ENCODE measurements at places on chromosomes 7 and 10.
A peak's percentile ranks its signal among the peaks of the same experiment; 100 is the strongest.

- no peak for DNase-seq
Measured at GRCh38 chr7:70770154-70770553, 361.8 kb upstream of the GALNT17 start.

GRCh38 chr7:69411466-69411865, 186.8 kb upstream of the AUTS2 start:
- DNase-seq, result no peak

GRCh38 chr10:34723750-34724149, 91.3 kb downstream of the PARD3 start:
- DNase-seq, result peak; percentile 22

DNA sequence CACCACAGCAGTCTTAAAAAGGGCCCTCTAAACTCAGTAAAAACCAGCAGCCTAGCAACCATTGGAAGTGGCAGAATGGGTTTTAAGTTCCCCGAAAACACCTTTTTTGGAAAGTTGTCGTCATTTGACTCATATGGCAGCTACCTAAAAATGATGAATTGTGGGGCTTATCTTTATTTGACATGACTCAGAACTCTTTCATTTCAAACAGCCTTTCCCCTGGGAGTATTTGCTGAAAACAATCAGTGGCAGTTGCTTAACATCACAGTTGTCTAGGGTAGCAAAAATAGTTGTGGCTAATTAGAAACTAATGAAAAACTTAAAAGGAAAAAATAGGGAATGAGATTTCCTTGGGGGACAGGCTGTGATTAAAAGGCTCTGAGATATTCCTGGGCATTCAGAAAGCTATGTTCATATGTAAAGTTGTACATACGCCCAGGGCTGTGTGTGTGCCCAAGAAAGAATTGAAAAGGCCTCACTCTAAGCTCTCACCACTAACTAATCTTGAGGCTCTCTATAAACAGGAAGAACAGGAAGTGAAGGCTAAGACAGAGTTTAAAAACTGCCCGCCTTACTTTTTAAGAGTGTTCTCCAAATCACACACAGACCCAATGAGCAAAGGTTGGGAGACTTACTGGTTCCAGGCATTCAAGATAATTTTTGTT, 81.7 kb upstream of the HECTD2 start:
- DNase-seq, result no peak

DNA sequence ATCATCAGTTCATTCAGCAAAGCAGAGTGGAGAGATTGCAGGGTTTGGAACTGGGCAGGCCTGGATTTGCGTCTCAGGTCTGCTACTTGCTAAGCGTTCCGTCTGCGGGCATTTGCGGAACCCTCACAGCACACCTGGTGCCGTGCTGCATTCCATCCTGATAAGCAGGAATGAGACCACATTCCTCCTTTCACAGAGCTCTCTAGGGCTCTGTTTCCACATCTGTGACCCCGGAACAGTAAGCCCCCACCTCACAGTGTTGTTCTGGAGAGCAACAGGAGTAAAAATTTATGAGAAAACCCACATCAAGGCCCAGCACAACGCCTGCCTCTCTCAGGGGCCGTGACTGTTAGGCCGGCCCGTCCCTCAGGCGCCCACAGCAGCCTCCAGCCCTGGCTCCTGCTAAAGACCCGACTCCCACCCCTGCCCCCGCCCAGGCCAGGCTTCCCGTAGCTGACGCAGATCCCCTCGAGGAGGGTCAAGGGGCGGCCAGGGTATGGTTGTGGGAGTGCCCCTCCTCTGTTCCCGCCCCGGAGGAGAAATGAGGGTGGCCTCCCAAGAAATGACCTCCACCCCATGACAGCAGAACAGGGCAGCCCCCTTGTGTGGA, 128.9 kb downstream of the RGS10 start:
- no peak for DNase-seq

- no peak for DNase-seq
Measured at GRCh38 chr7:96085953-96086352, 235.9 kb downstream of the SLC25A13 start.

- DNase-seq, result no peak
Measured at GRCh38 chr10:128058106-128058749, 68.0 kb downstream of the MKI67 start.

DNA sequence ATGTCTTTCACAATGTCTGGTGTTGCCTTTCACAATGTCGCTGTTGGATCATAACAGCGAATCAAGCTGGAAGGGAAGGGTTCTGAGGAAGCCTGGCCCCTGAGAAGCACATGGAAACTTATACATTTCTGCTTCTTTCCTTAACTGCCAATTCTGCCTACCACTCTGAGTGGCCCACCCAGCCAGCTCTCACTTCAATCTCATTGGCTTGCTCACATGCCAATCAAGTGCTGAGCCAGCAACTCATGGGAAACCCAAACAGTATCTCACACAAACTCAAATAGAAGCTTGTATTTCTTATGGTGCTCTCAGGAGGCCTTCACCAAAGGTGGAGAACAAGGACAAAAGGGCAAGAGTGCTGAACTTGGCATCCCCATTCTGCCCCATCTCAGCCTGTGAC, 117.4 kb upstream of the GPR26 start:
- DNase-seq, result no peak

All from hematopoietic multipotent progenitor cell treated with erythropoietin and hydrocortisone succinate and interleukin-3 and kit ligand, for 6 days (in vitro differentiated cells).